Subcutaneous preadipocyte (primary cell): ENCODE measurements at places on chromosomes 12 and 14. TPM values are rescaled to one million over a fixed set of nuclear protein-coding genes. Genes with fewer than 3 reads are reported as not detected.

ARHGAP9 gene
- under 0.01 TPM in 1 of 2 replicates, not detected in the other for total RNA-seq

AMN gene
- total RNA-seq = under 0.01 TPM in 1 of 2 replicates, not detected in the other

TCL1B gene
- not detected in 2 replicates for total RNA-seq

RAD9B gene
- total RNA-seq = 0.37 and 0.59 TPM in 2 replicates

KDM5A gene
- 37.1 and 55.1 TPM in 2 replicates for total RNA-seq

DHH gene
- under 0.01 TPM in 1 of 2 replicates, not detected in the other for total RNA-seq
